ENCODE measurements at places on chromosomes 5 and 9.

GRCh38 chr9:129671519-129671918 is 6.1 kb downstream of the PRRX2 start:
- DNase-seq = no peak

GRCh38 chr5:59356813-59357380 is 536.6 kb downstream of the PDE4D start:
- DNase-seq = no peak

DNA sequence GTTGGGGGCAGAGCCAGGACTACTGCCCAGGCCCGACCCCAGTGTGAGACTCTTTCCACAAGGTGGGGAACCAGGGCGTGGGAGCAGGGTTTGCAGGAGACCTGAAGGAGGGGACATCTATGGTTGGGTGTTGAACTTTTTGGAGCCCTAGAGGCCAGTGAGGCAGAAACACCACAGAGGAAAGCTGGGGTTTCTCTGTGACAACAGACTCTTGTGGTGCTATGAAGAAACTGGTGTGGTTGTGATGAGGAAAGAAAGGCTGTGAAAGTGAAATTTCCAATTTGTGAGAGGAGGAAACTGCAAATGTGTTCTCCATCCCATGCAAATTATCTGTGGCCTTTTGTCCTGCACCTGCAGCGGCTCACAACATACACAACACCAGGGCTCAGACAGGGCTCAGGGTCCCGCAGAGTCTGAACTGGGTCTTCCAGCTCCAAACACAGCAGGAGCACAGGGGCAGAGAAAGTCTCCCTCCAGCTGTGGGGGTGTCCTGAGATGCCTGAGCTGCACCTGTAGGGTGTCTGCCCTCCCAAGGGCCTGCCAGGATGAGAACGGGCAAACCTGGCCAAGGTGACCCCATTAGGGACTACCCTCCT is 51.4 kb upstream of the GRHPR start:
- DNase-seq = no peak

DNA sequence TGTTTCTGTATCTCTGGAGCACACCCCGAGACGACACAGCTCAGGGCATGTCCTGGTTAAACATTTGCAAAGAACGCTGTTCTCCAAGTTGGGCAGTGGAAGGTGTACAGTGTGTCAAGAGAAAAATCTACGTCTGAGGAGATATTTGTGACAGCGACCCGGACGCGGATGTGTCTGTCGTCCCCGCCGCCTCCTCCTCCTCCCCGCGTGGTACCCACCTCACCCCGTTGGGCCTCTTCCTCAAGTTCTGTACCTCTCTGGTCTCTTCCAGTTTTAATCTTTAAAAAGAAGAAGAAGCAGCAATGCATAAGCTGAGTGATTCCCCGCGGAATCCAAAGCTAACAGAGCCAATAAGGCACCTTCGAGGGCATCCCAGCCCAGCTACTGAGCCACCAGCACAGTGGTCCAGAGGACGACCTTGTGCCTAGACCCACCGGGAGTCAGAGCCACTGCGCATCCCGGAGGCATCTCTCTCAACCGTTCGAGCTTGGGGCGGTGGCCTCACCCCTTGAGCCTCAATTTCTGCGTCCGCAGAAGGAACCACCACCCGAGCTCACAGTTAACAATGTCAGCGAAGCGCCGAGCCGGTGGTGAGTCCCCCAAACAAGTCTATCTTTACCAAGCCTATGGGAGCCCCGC is 467 bp downstream of the C9orf78 start:
- DNase-seq = no peak

GRCh38 chr9:116998305-116998704 is 311.2 kb downstream of the TRIM32 start:
- no peak for DNase-seq

- no peak for DNase-seq
Measured at GRCh38 chr5:102998224-102998623, 121.7 kb downstream of the GIN1 start.

DNA sequence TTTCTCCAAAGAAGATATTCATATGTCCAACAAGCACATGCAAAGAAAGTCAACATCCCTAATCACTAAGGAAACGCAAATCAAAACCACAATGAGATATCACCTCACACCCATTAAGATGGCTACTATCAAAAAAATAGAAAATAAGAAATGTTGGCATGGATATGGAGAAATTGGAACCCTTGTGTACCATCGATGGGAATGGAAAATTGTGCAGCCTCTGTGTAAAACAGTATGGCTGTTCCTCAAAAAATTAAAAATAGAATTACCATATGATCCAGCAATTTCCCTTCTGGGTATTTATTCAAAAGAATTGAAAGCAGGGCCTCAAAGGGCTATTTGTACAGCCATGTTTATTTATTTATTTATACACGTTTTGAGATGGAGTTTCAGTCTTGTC is 43.0 kb upstream of the HRH2 start:
- no peak for DNase-seq

- DNase-seq = no peak
Measured at GRCh38 chr5:125579182-125579581, 832.7 kb upstream of the ZNF608 start.

GRCh38 chr5:995318-995717 is 13.3 kb upstream of the NKD2 start:
- DNase-seq = no peak

- DNase-seq = no peak
Measured at GRCh38 chr9:2066312-2067273, 51.4 kb downstream of the SMARCA2 start.

GRCh38 chr5:179794171-179794570 is 385 bp downstream of the LTC4S start:
- DNase-seq = no peak

DNA sequence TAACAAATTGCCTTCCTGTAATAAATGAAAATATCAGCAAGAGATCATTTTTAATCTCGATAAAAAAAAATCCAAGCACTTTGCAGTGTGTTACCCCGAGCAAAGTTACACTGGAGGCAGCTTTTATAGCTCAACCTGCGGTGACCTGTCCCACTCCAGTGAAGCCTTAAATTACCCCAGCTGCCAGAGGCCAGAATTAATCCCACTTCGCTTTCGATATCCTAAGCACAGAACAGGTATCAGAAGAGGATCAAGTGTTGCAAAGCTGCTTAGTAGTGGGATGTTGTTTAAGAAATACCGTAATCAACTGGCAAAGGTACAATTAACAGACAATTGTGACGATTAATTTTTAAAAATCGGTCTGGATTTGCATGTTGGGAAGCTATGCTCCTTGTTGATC is 314.0 kb downstream of the AGTPBP1 start:
- no peak for DNase-seq

- DNase-seq = no peak
Measured at GRCh38 chr5:177186645-177187044, 53.1 kb downstream of the NSD1 start.

GRCh38 chr9:131178382-131178781 is 53.0 kb downstream of the NUP214 start:
- no peak for DNase-seq

GRCh38 chr9:18474783-18475182 is 830 bp downstream of the ADAMTSL1 start:
- DNase-seq = no peak

DNA sequence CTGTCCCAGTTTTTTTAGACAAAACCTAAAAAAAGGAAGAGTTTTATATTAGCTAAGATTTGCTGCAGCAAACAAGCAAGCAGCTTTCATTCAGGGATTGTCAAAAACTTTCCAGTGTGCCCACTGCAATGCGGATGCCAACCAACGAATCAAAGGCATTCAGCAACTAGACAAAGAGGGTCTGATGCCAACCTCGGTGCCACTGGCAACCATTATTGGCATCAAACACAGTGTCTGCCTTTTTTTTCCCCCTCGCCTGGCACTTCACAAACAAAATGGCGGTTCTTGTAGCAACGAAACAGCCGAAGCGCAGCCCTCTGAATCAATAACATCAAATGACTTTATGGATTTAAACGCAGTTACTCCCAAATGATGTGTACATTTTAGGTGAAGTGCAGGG is 10.4 kb downstream of the NFIB start:
- no peak for DNase-seq

All from mesothelial cell of epicardium (in vitro differentiated cells).